Pons (tissue), 1 donor: ENCODE measurements at places on chromosomes 2 and 18.

- no peak for DNase-seq
Measured at GRCh38 chr2:25481381-25482300, 139.9 kb upstream of the DNMT3A start.

GRCh38 chr2:86577817-86578456 lies 14.7 kb upstream of the CHMP3 start:
- DNase-seq, result no peak

DNA sequence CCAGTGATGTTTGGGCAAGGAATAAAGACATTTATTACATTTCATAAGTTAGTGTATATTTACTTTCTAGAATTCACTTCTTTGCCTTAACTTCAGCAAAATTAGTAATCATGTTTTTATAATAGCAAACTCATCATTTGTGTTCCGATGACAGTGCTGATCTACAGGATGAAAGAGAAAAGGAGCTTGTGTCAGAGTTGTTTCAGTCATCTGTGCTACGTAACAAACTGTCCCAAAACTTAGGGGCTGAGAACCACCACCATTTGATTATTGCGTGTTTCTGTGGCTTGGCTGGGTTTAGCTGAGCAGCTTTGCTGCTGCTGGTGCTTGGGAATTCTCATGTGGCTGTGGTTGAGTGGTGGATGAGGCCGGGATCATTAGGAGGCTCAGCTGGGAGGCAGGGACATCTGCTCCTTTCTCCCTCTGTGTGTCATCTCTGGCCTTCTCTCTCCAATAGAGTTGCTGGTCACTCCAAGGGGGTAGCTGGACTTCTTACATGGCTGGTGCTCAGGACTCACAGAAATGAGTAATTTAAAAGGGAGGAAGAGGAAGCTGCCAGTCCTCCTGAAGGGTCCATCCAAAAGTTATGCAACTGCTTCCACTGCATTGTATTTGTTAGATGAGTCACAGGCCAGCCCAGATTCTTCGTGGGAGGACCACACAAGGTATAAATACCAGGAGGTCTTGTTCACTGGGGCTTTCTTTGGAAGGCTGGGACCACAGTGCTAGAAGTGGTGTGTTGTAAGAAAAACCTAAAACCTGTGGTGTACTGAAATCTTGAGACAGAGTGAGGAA lies 43.4 kb upstream of the HAAO start:
- no peak for DNase-seq

DNA sequence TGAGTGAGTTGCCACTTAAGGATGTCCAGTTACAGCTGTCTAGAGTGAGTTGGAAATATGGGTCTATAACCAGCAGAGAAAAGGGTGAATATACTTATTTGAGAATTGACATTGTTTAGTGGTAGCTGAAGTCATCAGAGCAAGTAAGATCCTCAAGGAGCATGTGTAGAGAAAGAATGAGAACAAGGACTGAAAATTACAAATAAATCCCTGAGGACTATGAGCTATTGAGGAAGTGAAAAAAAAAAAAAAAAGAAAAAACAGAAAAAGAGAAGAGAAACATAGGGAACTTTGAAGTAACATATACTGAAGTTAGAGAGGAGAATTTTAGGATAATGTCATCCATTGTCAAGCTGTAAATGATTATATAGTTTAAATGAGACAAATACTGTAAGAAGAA lies 134.0 kb upstream of the CCDC68 start:
- DNase-seq, result no peak

- DNase-seq, result no peak
Measured at GRCh38 chr2:219951099-219951498, 323.7 kb downstream of the SLC4A3 start.

DNA sequence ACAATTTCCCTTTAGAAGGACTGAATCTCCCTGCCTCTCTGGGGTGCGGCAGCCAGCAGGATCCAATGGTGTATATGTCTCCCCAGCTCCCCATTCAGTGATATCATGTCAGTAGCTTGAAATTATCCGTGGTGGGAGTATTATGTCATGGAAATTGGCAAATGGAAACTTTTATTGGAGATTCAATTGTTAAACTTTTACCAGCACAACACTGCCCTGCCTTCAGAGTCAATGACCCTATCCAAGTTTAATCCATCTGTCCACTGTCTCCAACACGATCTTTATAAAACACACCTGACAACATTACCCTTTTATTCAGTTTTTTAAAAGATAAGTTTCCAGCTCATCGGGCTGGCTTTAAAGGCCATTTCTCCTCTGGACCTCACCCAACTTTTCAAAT lies 5.0 kb upstream of the IL1RN start:
- no peak for DNase-seq

GRCh38 chr18:60549338-60549960 lies 176.9 kb upstream of the MC4R start:
- DNase-seq, result peak; percentile 87

DNA sequence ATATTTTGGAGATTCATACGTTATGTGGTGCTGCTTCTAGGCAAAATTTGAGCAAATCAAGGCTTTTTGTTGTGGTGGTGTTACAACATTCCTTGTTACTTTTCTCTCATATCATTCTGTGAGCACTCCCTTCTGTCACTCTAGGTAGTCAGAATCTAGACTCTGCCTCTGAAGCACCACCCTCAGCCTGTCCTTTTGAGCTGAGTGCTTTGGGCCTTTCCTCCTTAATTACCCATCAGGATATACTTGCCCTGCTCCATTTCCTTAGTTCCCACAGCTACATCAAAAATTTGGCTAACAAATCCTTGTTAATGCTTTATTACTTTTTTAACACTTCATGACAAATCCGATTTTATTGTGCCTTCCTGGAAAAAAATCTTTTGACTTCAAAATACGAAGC lies 289.6 kb downstream of the CALCRL start:
- no peak for DNase-seq

DNA sequence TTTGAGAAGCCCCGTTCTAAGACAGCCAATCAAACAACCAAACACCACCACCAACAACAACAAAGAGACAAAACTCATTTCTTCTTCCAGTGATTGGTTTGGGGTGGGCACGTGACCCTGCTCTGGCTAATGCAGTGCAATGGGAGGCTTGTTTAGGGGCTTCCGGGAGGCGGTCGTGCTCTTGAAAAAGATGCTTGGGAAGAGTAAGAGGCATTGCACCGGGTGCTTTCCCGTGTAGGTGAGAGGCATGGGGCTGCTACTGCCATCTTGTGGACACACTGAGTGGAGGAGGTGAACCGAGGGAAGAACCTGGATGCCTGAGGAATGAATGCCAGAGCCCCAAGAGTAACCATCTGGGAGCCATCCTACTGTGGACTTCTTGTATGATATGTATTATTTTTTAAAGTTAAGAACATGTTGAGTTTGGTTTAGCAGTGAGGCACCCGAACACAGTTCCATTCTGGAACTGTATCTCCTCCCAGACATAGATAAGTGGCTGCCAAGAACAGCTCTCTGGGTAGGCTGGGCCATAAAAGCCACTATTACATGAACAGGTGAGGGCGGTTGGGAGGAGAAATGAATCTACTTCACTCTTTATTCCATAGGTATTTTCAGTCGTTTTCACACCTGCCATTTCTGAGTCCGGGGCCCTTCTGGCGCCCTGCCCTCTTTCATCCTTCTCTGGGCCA lies 19.1 kb upstream of the ARHGAP25 start:
- no peak for DNase-seq
